ENCODE measurements at places on chromosomes 7 and 10.

DNA sequence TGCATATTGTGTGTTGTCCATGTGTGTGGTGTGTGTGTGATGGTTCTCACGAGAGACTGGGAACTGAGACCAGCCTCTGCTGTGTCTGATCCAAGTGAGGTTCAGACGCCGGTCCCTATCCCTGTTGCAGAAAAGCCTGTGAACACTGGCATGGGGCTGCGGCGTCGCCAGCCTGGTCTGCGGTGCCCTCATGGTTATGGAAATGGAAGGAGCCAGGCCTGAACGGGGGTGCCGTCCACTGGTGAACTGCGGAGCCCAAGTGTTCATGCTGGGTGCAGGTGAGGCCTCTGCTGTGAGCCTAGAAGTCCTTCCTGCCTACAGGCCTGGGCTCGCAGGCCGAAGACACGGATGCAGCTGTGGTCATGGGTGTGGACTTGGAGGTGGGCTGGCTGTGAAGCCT is 18.7 kb upstream of the NCAPG2 start:
- DNase-seq = no peak

GRCh38 chr10:110388687-110389052 is 84.0 kb upstream of the SMNDC1 start:
- DNase-seq = no peak

DNA sequence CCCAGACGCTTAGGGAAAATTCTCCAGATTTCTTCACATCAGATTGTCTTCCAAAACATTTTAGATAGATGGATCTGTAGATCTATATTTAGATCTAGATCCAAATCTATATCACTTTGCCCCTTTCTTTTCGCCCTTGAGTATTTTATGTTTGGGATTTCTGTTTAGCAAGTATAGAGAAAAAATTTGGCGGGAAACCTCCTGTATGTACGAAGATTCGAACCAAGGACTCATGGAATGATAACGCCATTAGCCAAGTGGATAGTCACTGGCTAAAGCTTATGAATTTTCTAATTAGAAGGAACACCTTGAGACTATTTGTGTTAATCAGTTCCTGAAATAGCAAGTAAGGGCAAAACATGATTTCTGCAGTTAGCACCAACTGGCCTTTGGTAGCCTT is 1.2 kb downstream of the THNSL1 start:
- DNase-seq = peak; percentile 13

DNA sequence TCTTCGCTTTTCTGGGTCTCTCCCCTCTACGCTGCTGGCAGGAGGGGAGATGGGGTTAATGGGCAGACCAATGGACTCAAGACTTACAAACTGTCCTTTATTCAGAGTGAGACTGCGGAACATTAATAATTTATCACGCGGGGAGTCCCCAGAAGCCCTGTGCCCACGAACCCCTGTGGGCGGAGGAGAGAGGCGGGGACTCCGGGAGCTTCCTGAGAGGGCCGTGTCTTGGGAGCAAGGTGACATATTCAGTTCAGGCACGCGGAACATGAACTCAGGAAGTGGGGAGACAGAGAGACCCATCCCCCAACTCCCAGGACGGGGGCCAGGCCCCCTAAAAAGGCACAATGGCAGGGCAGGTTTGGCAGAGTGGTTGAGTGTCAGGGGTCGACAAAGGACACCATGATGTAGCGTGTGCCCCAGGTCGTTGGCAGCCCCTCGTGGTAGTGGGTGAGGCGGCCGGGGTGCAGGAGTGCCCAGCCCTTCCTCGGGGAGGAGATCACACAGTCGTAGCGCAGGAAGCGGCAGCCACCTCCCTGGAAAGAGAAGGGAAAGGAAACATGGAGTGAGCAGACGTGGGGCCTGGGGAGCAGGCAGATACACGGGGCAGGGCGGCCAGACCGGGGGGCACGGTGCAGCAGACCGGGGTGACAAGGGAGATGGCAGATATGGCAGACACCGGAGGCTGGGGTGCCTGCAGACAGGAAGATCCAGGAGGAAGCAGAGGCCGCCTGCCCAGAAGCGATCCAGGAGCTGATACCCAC is 5.2 kb upstream of the MOGAT3 start:
- no peak for DNase-seq

GRCh38 chr7:116218051-116218645 is 7.8 kb downstream of the TES start:
- DNase-seq = peak; percentile 56

- DNase-seq = no peak
These were observed 75.9 kb downstream of the ELMO1 start for GRCh38 chr7:37372750-37373149.

- peak; percentile 97 for DNase-seq
These were observed 6.1 kb upstream of the UBE2H start for GRCh38 chr7:129958643-129959470.

GRCh38 chr7:150434240-150434639 is 16.2 kb upstream of the GIMAP8 start:
- DNase-seq = no peak

DNA sequence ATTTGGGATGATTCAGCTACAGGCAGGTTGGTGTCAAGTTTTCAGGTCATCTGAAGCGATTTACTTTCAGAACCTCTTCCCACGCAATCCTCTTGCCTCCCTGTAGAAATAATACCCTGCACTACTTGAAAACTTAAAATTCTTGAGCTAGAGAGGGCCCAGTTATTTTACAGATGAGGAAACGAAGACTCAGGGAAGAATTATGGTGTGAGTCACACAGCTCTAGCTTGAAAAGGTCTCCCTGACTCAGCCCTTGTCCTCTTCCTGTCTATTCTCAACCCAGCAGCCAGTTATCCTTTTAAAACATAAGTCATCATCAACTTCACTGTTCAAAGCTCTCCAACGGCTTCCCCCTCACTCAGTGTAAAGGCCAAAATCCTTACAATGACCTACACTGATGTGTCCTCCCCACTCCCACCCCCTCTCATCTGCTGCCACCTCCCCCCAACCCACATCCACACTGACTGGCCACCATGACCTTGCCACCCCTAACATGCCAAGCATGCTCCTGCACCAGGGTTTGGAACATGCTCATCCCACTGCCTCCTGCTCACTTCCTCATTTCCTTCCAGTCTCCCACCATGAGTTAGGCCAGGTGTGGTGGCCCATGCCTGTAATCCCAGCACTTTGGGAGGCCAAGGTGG is 3.4 kb downstream of the DNMBP start:
- peak; percentile 69 for DNase-seq

DNA sequence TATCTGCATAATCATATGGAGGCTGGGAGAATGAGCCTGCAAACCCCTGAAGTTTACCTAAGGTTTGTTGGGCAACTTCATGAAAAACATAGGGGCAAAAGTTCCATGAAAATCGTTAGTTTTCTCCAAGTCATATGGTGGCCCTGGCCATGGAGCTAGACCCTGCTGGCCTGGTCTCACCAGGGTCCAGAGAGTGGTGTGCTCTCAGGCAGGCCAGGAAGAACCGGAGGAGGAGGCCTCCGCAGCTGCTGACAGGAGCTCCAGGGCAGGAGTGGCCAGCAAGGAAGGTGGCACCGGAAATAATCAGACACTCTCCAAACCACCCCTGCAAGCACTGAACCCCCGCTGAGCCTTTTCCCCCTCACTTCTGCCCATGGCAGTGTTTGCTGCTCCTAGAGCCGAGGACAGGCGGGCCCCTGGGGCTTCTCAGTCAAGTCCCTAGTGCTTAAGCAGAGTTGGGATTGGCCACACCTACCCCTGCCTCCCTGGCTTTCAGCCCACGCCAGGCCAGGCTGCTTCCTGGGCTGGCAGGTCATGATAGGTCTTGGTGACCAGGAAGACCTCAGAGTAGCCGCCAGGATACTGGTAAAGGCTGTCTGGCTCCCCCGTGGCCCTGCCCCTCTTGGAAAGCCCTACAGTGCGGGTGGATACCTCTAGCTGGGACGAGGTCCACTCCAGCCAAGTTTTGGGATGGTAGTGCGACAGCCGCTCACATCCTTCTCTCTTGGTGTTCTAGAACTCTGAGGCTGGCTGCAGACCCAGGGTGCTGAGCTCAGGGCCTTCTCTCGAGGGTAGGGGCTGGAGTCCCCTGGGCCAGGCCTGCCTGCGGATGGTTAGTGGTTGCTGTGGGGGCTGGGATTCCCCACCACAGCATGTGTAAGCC is 242.8 kb downstream of the MGMT start:
- DNase-seq = no peak

DNA sequence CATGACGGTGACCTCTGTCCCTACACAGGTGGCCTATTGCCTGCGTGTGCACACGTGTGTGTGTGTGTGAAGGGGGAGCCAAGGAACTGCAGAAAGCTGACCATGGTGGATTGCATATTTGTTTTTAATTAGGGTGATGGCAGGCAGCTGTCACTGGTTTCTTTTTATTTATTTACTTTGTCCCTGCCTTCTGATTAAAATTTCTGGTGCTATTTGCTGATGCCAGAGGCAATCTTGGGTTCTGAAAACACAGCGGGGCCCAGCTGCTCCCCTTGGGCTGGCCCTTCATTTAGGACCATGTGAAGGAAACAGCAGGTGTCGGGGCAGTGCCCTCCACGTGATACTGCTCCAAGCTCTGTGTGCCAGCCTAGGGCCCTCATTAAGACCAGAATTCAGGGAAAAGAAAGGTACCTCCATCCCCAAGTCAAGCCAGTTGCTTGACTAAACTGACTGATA is 71.3 kb upstream of the PODXL start:
- no peak for DNase-seq

DNA sequence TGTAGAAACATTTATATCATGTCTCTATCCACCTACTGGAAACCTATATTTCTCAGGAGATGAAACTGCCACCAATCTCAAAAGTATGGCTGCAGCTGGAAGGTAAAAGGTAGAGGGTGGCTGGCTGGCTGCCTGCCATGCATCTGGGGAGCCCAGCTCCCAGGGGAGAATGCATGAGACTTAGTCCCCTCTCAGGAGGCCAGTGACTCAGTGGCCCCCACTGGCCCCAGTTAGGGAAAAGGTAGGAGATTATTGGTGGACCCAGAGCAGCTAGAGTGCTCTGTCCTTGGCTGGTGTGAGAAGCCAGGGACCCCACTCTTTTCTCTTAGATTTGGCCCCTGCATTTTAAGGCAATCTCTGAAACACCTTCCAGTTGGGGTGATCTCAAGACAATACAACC is 6.8 kb upstream of the NKX2-3 start:
- no peak for DNase-seq

DNA sequence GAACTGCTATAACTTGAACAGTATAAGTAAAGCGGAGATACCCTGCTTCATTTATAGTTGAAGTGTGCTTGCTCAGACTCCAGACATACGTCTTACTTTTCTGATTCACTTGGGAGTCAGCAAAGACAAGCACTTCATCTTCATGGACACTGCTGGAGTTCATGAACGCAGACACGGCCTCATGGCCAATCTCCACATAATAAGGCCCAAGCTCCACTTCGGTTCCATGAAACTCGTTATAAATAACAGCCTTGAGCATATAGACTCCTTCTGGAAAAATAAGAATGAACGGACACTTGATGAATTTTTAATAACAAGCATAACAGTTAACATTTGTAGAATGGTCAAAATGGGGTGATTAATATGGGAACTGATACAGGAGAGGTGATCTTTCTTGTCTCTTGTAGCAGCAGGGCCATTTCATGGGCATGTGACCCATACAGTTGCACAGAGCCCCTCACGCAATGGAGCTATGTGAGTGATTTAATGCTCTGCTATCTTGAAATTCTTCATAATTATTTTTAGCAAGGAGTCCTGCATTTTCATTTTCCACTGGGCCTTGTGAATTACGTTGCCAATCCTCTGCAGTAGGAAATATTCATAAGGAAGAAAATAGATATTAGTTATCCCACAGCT is 40.2 kb downstream of the PKD1L1 start:
- DNase-seq = no peak

GRCh38 chr7:138116141-138116540 is 39.9 kb downstream of the AKR1D1 start:
- no peak for DNase-seq

DNA sequence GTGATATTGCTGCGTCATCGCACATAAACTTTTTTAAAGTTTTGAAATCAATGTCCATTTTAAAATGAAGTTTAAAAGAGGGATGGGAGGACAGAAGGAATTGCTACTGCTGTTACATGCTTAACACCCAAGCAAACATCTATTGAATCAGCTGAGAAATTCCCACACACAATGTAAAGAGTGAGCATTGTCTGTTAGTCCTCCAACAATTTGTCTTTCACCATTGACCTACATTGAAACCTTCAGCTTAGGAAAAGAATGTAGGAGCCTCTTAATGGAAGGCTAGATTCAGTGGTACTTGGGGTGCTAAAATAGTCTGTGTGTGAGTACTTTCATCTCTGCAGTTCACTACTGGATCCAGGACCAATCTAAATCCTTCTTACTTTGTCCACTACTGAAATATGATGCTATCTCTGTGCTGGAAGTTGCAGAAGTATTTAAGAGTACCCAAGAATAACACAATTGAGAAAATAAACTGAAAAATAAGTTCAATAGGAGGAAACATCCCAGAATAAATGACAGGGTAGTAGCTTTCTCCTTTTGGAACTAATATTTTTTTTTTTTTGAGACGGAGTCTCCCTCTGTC is 23.8 kb upstream of the FBXW4 start:
- no peak for DNase-seq

GRCh38 chr10:17793823-17794644 is 15.1 kb upstream of the MRC1 start:
- no peak for DNase-seq

DNA sequence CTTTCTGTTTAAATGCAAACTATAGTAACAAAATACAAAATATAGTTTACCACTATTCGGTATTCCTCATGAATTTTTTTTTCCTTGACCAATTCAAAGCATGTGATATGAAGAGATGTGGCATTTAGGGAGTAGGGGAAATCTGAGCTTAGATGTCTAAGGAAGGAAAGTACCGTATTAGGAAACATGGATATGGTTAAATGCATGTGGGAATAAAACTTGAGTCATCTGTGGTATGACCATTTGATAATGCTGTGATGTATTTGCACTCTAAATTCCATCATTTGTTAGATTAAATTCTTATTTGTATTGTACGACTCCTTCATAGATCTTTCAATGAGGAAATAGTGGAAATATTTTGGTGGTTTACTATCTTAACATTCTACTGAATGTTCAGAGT is 19.7 kb downstream of the AHR start:
- DNase-seq = no peak

GRCh38 chr10:70967591-70968587 is 79.5 kb upstream of the PCBD1 start:
- peak; percentile 22 for DNase-seq

DNA sequence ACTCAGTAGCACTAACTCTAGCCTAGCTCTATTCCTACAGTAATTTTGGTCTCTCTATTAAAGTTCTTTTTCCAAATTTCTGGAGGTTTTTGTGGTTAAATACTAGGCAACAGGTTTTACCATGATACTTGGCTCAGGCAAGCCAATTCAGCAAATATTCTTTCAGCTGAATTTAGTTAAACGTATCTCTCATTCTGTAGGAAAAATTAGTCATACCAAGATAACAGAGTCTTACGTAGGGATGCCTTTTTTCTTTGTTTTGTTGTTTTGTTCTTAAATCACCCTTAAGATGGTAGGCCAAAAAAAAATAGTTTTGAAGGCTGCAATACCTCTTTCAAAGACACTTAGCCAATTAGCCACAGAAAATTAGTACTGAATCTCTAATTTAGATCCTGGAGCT is 180.5 kb downstream of the MAGI2 start:
- no peak for DNase-seq

DNA sequence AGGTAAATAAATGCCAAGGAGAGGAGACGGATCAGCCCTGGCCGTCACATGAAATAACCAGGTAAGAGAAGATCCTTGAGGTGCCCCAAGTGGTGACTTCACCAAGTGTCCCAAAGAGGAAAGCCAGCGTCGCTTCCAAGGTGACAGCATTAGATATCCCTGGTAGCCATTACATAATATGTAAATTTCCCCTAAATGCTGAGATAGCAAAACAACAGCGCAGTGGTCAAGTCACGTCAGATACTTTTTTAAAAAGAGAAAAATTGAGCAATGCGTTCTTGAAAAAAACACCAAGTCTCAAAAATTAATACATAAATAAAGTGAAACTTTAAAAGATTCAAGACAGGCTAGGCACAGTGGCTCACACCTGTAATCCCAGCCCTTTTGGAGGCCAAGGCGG is 100.2 kb downstream of the HTR5A start:
- no peak for DNase-seq

Measured in common myeloid progenitor, CD34-positive (primary cell).